ENCODE measurements at places on chromosomes 2 and 18.

- DNase-seq, result no peak
Measured at GRCh38 chr18:77911971-77912605, 662.4 kb downstream of the GALR1 start.

- no peak for DNase-seq
Measured at GRCh38 chr18:6004683-6005082, 109.4 kb upstream of the TMEM200C start.

- peak; percentile 68 for DNase-seq
Measured at GRCh38 chr2:233416706-233417105, 62.4 kb downstream of the DGKD start.

- no peak for DNase-seq
Measured at GRCh38 chr2:28979041-28979440, 2.1 kb upstream of the TOGARAM2 start.

DNA sequence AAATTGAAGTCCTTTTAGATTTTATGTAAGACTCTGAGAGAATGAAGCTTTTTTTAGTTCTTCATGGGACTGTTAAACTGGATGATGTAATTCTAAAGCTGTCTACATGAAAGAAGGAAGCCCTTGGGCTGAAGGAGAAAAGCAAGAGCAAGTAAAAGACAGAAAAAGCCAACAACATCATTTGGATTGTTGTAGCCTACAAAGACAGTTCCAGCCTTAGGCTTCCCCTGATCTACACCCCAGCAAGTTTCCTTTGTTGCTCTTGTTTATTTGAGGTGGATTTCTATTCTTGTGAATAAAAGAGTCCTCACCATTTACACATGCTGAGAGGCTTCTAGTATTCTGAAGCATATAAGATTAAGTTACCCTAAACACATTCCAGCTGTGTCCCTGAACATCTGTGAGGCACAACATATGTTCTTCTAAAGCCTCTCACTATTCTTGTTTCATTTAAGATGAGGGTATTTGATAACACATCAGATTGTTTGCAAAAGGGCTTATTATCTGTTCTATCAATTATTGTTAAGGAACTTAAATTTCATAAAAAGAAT lies 377.8 kb downstream of the LNPK start:
- no peak for DNase-seq

GRCh38 chr18:63158676-63159291 lies 160.8 kb downstream of the BCL2 start:
- no peak for DNase-seq

- no peak for DNase-seq
Measured at GRCh38 chr2:162748566-162749215, 89.9 kb downstream of the KCNH7 start.

DNA sequence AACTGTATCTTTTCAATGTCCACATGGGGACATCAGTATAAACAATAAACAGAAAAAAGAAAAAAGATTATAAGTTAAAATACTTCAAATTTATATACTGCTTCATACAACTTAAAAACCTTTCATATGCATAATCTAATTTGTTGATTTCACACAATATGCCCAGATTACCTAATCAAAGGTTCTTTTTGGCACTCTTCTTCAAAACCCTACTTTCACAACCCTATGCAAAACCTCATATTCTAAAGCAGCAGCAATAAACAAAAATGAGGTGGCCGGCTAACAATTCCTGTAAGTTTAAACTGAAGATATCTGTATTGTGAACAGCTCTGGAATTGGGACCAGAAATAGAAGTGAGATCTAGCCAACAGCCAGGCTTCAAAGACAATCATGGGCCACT lies 28.6 kb downstream of the STK17B start:
- no peak for DNase-seq

- DNase-seq, result no peak
Measured at GRCh38 chr2:46296216-46296839, 879 bp upstream of the EPAS1 start.

DNA sequence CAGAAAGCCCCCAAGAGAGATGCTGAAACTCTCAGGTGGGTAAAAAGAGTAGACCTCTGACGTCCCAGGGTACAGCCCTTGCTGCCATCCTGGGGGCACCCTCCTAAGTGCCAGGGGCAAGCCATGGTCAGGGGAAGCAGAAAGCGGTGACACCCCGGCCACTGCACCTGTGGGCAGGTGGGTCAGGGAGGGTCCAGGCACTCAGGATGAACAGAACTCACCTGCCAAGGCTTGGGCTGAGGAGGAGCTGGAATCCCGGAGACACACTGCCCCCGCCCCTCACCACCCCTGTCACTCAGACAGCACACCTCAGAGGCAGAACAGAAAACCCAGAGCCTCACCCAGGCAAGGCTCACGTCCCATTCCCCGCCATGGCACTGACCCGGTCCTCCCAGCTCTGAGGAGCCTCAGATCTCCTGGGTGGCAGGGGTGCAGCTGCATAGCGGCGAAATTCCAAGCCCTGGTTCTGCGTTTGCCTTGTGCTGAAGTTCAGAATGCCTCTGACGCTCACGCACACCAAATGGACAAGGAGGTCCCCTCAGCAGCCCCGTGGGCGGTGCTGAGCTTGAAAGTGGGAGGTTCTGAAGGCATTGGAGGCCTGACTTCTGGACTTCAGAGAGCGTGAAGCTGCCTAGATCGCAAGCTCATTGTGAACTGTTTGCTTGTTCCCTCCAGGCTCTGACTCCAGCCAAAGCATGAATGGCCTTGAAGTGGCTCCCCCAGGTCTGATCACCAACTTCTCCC lies 4.3 kb downstream of the GPR17 start:
- no peak for DNase-seq

DNA sequence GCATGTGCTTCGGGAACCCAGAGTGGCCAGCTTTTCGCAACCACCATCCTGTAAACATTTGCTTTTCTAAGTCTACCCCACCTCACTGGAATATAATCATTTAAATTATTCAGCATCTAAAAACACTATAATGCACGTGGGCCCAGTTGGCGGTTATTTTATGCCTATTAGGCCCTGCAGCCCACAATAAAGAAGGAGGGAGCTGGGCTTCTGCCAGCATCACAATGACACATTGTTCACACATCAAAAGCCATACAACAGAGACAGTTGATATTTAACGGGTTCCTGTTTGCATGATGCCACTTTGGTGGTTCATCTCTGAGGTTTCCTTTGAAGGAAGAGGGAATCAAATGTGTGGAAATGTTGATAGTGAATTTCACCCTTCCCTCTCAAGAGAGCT lies 916.0 kb upstream of the CELF4 start:
- no peak for DNase-seq

GRCh38 chr2:173021939-173022371 lies 53.7 kb upstream of the MAP3K20 start:
- no peak for DNase-seq

DNA sequence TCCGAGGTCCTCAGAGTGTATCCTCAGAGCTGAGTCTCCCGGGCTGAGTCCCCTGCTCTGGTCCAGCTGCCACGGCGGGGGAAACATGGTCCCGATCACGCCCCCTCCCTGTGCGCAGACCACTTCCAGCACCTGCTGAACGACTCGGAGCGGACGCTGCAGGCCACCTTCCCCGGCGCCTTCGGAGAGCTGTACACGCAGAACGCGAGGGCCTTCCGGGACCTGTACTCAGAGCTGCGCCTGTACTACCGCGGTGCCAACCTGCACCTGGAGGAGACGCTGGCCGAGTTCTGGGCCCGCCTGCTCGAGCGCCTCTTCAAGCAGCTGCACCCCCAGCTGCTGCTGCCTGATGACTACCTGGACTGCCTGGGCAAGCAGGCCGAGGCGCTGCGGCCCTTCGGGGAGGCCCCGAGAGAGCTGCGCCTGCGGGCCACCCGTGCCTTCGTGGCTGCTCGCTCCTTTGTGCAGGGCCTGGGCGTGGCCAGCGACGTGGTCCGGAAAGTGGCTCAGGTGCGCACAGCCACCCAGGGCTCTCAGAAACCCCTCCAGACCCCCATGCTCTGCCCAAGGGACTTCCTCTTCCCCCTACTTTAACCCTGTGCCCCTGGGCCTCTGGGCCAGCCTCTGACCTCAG lies 26.7 kb downstream of the GPC1 start:
- no peak for DNase-seq

DNA sequence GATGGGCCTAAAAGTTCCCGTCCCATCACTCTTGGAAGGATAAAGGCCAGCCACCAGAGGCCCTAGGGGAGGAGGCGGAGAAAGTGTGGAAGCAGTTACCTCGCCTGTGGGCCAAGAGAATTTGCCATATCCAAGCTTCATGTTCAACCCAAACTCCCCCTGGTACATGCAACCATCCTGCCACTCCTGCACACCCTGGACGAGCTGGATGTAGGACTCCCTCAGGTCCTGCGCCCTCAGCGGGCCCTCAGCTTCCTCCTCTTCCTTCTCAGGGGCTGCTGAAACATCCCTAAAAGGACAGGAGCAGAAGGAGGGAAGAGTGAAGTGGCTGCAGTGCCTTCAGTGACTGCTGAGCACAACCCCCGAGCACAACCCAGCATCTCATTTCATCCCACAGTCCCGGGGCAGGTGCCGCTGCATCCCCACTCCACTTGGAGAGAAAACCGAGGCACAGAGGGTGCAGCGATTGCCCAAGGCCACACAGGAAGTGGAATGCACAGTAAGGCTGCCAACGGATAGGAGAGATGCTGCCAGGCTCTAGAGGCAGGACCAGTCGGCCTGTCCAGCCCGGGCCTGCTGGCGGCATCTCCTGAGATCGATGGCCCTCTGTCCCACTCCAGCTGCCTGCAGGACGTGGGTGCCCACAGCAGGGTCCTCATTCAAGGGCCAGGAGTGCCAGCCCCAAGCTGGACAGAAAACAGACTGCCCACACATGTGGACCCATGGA lies 2.9 kb downstream of the ANKMY1 start:
- DNase-seq, result no peak

GRCh38 chr18:904218-905090 lies at the start of gene ADCYAP1:
Gene ADCYAP1, plus strand, starts transcription at chr18:904871. Its CDS starts 516 bp downstream, at chr18:905387.
- DNase-seq, result no peak

GRCh38 chr2:190466819-190467446 lies 58.8 kb downstream of the MFSD6 start:
- no peak for DNase-seq

GRCh38 chr18:77071711-77072292 lies 60.8 kb downstream of the MBP start:
- no peak for DNase-seq

- DNase-seq, result no peak
Measured at GRCh38 chr2:228675091-228675490, 493.6 kb upstream of the SPHKAP start.

DNA sequence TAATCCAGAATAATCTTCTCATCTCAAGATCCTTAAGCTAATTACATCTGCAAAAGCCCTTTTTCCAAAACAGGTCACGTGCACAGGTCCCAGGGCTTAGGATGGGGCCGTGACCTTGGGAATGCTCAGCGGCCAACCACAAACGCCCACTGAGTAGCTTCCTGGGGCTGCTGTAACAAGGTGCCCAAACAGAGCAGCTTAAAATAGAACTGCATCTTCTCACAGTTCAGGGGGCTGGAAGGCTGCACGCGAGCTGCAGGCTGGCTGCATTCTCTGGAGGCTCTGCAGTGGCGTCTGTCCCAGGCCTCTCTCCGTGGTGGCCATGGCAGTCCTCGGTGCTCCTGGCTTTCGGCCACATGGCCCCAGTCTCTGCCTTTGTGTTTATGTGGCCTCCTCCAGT lies 31.9 kb downstream of the ADI1 start:
- DNase-seq, result peak; percentile 71

DNA sequence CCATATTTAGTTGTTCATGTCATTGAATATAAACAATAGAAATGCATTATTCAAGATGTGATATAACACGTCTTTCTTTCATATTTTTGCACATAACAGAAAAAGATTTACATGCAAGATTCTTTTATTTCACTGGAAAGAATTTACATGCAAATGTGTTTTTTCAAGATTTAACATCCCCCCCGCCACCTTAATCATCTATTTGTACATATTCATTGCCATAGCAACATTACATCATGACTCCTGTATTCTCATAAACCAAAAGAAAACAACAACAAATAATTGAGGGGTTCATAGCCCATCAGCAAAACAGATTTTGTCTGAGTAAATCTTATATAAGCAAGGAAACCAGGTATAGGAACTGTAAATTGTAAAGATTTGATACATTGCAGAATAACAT lies 3.2 kb upstream of the ACVR1C start:
- DNase-seq, result no peak

DNA sequence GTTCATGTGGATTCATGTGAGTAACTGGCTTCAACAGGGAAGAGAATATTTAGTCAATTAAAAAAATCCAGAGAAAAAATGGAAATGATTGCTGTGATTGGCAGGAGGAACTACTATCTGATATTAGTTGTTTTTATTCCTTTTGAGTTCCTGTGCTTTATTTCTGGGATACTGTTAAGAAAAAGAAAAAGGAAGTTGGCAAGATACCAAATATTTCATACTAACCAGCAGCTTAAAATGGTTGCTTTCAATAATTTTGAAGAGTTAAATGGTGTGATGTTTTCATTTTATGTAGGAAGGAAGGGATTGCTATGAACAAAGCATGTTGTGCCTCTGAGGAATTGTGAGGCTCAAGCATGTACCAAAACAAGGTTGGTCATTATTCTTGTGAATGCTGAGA lies 8.1 kb upstream of the MTX2 start:
- DNase-seq, result no peak

GRCh38 chr18:23487738-23488570 lies 15.4 kb upstream of the RMC1 start:
- no peak for DNase-seq

GRCh38 chr2:19979932-19980331 lies 10.0 kb downstream of the WDR35 start:
- DNase-seq, result no peak

DNA sequence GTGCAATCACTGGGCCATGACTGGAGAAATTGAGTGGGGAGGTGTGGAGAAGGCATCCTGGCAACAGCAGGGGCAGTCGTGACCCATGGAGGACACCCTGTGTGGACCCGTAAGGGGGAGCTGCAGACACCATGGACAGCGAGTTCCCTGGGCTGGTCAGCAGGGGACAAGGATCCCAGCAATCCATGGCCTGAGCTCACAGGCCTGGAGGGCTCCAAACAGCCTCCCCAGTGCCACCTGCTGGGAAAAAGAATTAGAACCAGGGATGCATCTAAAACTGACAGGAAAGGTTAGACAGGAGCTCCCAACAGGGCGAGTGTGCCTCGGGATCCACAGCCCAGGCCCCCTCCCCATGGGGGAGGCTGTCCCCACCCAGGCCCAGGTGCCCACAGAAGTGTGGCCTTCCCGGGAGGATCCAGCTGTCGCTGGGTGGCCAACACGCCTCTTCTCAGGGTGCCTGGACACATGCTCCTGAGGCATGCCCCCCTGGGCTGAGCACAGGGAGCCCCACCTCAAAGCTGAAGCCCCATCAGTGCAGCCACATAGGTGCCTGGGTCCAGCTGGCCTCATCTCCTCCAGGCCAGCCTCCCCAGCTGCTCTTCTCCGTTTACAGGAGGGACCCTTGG lies 20.5 kb upstream of the KIF1A start:
- DNase-seq, result peak; percentile 60

GRCh38 chr2:165877565-165878550 lies 75.7 kb downstream of the TTC21B start:
- no peak for DNase-seq

- DNase-seq, result no peak
Measured at GRCh38 chr2:9370746-9371145, 52.6 kb downstream of the ITGB1BP1 start.

GRCh38 chr2:222299906-222300725 lies 1.3 kb upstream of the PAX3 start:
- no peak for DNase-seq

Measured in G401 (cell line).